Umbilical cord (tissue), 2 donors: ENCODE measurements at places on chromosomes 5 and 9.

DNA sequence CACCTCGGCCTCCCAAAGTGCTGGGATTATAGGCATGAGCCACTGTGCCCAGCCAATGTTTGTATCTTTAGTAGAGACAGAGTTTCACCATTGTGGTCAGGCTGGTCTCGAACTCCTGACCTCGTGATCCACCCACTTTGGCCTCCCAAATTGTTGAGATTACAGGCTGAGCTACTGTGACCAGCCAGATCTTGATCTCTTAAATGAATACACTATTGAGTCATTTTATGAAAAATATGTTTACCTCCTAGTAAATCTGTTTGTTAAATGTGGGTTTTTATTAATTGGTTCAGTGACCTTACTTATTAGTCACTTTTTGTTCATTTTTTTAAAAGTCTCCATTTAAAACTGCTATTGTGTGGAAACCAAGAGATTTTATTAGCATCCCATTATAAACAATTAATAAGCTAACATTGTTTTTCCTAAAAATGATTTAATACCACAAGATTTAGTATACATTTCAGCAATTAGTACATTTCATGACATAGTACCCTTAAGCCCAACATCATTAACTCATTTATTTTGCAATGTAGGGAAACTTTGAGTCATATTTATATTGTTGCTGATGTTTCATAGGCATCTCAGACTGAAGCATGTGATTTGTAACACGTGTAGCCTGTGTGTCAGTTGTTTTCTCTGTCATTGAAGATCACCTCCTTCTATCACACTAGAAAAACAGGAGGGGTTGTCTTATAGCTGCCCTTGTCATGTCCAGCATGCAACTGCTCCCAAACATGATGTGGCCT is 261.2 kb downstream of the TAF11L14 start:
- DNase-seq = no peak

GRCh38 chr5:143341807-143342570 is 61.5 kb downstream of the NR3C1 start:
- DNase-seq = no peak

GRCh38 chr9:80158554-80159170 is 586.9 kb downstream of the TLE4 start:
- DNase-seq = no peak

DNA sequence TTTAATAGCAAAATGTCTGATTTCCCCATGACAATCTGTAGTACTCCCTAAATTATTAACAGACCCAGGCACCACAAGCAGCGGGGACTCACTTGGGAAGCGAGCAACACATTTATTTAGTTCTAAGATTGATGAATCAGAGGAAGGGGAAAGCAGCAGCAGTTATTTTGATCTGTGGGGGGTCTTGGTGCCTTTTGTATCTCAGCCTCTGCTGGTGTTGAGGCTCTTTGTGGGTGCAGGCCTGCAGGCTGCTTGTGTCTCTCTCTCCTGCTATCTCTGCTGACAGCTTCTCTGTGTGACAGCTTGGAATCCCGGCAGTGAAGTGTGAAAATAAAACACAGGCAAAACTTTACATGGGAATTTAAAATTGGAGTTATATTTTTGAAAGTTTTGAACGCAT is 878.2 kb upstream of the DMAC1 start:
- DNase-seq = no peak

DNA sequence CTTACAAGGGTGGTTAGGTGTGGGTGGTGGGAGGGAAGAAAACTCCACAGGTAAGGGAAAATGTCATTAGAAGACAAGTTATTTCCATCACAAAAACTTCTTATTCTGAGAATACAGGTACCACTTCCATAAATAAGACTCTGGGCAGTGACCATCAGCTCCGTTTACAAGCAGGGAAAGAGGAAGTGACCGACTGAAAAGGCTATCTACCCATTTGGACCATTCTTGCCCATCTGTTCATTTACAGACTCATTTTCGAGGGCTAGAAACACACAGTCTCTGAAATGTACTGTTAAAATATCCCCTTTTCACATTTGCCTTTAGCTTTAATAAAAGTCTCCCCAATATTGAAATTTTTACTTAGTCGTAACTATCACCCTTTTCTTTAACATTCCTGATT is 79.5 kb downstream of the TTC39B start:
- no peak for DNase-seq

DNA sequence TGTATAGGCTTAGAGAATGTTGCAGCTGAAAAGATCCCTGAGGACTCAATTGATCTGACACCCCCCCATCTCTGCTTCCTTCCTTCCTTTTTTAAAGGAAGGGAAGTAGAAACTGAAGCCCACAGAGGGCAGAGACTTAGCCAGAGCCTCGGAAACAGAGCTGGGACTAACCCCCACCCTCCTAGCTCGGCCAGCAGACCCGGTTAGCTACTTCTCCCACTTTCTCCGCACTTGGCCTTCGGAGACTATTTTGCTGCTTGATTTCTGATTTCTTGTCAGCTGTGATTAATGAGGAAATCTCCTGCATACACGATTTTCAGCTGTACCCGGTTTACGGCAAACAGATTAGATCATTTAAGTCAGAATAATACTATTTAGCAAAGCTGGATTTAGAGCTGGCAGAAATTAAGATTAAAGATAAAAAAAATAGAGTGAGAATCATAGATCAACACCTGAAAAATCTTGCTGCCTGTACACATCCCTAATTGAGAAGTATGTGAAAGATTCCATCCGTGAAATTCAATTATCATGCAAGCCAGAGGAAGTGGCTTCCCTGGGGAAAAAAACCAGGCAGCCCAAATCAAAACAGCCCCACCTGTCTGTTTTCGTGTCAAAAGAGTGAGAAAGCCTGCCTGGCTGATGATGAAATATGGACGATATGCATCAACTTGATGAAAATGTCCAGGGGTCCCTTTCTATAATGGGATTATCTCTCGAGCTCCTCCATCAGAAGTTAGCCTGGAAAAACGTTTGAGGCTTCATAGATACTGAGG is 159.5 kb upstream of the SHB start:
- DNase-seq = no peak

DNA sequence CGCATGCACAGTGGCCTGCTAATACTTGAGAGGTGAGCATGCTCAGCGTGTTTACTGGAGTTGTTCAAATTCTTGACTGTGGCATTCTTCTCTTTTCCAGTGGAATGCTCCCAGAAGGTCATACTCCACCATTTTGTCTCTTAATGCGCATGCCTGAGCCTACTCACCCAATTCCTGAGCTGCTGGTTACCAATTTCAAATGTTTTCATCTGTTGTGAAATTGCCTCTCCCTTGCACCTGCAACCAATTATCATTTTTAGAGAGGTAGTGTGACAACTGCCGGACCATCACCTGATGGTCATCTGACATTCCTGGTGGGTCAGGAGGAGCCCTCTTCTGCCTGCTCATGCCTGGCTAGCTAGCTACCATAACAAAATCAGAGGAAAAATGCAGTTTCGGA is 82.2 kb upstream of the LIFR start:
- no peak for DNase-seq

GRCh38 chr5:155258161-155258560 is 244.6 kb downstream of the KIF4B start:
- DNase-seq = no peak

DNA sequence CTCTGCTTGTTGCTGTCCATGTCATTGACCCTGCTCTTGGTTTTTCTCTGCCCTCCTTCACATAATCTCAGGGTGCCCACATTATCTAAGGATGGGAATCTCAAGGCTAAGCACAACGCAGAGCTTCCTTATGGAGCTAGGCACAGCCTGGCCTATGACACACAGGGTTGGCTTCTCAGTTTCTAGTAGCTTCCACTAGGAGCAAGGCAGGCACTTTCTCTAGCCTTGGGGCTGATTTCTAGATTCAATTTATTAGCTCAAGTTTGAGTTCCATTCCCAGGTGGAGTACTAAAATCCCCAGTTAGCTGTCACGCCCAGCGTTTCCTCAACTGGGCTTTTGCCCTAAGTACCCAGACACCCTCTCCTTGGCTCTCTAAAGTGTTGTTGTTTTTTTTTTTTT is 12.4 kb downstream of the IL4 start:
- no peak for DNase-seq

DNA sequence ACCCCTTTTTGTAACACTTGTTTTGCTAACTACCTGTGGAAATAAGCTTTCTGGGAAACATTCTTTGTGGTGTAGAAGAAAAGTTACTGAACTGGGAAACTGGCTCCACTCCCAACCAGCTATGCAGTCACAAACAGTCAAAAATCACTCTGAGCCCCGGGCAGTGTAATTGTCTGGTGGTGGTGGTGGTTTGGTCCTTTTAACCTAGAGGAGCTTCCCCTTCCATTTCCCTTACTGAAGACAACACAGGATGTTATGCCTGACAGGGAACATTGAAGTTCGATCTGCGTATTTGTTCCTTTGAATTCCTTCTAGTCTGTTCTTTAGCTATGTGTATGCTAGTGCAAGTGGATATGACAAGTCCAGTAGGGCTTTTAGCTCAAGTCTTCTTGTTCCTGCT is 56.8 kb upstream of the TBCA start:
- no peak for DNase-seq

DNA sequence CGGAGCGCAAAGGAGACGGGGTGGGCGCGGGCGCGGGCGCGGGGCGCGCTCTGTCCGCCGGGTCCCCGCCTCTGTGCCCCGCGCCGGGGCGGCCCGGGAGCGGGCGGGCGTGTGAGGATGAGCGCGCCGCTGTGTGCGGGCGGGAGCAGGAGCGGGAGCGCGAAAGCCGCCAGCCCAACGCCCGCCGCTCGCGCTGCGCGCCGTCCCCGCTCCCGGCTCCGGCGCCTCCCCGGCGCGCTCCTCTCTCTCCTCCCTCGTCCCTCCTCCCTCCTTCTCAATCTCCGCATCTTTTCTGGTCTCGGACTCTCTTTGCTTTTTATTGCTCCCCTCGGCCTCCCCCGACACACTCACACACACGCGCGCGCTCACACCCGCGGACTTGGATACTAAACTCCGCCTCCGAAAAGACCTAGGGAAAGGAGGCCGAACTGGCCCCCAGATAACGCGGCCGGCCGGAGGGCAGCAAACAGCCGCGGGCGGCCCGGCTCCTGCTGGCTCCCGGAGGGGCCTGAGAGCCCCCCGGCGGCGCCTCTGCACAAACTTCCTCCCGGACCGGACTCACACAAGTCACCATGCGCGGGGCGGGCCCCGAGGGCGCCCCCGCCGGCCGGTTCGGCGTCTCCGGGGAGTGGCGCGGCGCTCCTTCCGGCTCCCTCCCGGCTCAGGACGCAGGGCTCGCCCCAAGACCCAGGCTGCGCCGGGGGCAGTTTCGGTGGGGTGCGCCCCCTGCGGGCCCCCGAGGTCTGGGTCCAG is at the start of gene FIBCD1:
FIBCD1 (minus strand) TSS at position 596 of the 753 bp plus-strand sequence. CDS start 640 bp downstream, outside the sequence.
- peak; percentile 45 for DNase-seq

DNA sequence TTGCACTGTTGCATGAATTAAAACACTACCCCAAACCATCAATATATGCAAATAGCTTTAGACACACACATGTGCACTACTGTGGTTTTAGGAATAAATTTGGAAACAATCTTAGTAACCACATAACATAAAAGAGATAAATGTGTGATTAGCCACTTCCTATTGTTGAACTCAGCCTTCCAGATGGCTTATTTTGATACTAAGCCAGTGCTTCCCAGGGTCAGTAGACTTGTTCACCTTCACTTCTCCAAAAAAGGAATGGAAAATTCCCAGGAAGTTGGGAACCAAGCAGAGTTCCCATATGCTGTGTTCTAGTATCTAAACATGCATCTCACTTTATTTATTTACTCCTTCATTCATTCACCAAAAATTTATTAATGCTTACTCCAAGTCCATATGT is 47.8 kb downstream of the SVEP1 start:
- DNase-seq = no peak

DNA sequence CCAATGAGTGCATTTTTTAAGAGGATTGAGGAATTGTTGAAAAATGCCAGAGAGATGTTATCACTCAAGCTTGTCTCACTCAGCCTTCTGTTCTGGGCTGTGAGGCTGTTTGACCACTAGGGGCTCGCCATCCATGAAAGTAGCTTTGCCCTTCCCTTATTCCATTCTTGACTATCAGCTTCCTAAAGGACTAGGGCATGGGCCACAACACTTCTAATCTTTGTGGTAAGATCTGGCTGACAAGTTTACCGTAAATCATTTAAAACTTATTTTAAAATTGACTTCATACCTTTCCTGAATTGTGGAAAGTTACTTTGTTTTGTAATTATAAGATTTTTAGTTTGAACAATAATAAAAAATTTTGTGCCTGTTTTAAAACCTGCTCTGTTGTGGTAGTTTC is 49.5 kb downstream of the TJP2 start:
- DNase-seq = peak; percentile 41

DNA sequence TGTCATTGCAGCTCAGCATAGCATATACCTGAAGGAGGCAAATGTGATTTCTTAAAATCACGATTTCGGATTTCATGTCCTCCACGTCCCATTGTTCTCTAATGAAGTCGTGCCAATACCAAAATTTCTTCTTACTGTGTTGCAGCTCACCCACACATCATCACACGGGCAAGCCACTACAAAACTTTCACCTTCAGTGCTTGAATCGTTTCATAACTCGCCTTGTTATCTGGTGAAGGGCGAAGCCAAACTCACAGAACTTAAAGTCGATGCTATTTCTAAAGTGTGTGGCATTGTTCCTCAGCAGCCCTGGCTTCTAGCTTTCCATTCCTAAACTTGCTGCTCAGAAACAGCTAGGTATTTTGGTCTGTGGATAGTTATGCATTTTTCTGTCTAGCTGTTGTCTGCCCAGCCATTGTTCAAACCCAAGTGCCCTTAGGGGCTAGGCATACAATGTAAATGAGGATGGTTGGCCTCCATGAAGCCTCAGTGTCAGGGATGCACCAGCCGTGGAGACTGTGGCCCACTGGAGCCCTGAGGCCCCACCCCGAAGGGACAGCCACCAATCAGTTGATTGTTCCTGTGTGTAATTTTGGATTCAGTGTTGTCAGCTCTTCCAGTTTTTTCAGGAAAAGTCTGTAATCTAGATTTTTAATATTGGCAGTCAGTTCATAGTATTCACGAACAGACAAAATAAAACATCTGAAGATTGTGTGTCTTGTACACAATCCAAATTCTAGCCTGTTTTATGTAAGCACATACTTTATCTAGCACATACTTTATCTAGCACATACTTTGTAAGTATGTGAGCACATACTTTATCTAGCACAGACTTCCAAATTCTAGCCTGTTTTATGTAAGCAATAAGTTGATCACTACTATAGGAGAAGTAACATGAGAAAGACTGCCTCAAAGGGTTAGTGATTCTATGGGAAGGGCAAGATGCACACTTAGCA is 112.8 kb downstream of the DAPK1 start:
- peak; percentile 82 for DNase-seq

DNA sequence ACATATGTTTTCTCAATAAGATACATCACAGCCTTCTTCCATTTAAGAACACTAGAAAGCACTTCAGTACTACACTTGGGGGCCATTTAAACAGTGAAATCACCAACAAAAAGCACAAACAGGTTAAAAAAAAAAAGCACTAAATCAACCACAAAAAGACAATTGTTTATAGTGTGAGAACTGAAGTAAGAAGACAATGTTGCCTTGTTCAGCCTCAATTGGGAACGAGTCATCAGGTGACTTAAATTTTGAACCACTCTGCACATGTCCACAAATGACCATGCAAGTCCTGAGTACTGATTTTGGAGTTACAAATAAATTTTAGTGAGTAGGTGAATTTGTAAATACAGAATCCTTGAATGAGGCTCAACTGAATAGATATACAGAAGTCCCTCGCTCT is 37.2 kb upstream of the HNRNPA0 start:
- DNase-seq = no peak

- no peak for DNase-seq
Measured at GRCh38 chr5:90113108-90113507, 296.4 kb downstream of the CETN3 start.

GRCh38 chr5:144710637-144711036 is 540.0 kb downstream of the KCTD16 start:
- DNase-seq = no peak
